ENCODE measurements at places on chromosomes 6 and 20.

GRCh38 chr6:25330796-25331685 is 51.9 kb downstream of the CARMIL1 start:
- DNase-seq, result peak; percentile 64

DNA sequence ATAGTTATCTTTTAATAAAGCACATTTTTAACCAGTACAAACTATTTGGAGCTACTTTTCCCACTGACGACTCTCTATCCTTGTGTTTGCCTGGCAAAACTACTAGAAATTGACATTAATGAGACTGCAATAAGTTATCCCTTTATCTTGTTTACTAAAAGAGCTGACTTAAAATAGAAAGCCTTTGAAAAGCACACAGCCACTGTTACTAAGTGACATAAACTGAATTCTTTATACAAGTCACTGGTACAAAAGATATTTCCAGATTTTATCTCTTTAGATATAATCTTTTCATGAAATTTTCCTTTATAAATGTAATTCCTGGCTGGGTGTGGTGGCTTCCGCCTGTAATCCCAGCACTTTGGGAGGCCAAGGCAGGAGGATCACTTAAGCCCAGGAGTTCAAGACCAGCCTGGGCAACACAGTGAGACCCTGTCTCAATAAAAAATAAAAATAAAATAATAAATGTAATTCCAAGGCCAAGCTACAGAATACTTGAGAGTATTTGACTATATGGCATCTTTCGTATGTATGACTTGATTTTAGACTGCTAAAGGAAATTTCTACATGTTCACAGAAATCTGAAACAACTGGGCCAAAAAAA is 9.5 kb downstream of the MBOAT1 start:
- DNase-seq, result no peak

DNA sequence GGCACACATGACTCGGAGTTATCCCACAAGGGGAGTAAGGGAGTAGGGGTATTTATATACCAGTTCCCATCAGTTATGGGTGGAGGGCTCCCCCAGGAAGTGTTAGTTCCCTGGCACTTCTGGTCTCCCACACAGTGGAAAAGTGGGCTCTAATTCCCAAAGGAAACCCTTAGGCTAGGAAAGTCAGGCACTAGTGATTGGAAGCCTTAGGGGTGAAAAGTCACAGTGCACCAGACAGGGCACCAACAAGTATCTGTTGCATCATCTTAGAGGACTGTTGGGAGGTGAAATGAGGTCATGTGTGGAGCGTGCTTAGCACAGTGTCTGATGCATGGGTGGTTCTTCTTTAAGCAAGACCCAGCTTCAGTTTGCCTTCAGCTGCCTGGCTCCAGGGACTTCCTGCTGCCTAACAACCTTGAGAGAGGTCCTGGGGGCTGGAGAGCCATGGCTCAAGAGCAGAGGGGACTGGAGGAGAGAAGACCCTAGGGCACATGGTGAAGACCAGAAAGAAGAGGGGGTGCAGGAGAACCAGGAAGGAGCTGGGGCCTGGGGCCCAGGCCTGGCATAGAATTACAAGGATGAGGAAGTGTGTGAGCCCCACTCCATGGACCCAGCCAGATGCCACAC is 7.5 kb upstream of the FOXP4 start:
- no peak for DNase-seq

DNA sequence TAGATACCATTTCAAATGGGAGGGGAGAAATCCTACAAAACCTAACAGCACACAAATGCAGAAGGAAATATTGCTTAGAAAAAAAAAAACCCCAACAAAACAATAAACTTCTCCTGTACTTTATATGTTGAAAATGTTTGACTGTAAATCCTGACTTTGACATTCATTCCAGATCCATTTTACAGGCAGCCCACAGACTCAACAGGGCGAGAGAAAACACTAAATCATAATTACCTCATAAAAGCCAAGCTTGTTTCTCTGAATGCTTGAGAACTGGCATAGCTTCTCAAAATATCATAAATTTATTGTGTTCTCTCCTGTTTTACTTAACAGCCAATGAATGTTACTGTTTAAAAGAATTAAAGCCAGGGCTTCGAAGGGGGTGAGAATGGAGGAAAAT is 273.2 kb downstream of the CD83 start:
- no peak for DNase-seq

GRCh38 chr6:97405818-97406409 is 122.9 kb upstream of the MMS22L start:
- DNase-seq, result peak; percentile 36

GRCh38 chr6:130505808-130506598 is 140.2 kb downstream of the TMEM200A start:
- no peak for DNase-seq

GRCh38 chr6:133817460-133818047 is 71.4 kb upstream of the TCF21 start:
- DNase-seq, result peak; percentile 26
